ENCODE measurements at places on chromosomes 12 and 14.

GRCh38 chr12:15688838-15689625 is 100.2 kb downstream of the EPS8 start:
- DNase-seq, result peak; percentile 46

DNA sequence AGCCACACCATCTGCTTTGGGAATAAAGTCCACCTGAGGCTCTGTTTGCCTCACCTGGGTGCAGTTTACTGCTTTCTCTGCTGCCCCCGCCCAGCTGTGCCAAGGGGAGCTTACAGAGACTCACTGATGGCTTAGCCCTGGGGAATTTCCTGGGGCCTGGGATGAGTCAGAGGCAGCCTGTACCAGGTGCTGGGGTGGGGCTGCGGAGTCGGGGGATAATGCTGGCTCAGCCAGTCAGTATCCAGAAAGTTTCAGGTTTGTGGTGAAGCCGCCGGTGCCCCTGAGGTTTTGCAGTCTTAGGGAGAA is 22.3 kb downstream of the PLEKHG3 start:
- peak; percentile 35 for DNase-seq

- no peak for DNase-seq
Observed at GRCh38 chr14:90569201-90569600, 172.4 kb downstream of the CALM1 start.

GRCh38 chr14:89900802-89901201 is 53.7 kb downstream of the EFCAB11 start:
- DNase-seq, result no peak

Measured in RPMI7951 (cell line).